ENCODE measurements at places on chromosomes 5 and 9.

- no peak for DNase-seq
Observed at GRCh38 chr5:168469816-168470215, 16.5 kb upstream of the RARS1 start.

GRCh38 chr5:110165366-110165765, 475.6 kb downstream of the MAN2A1 start:
- no peak for DNase-seq

GRCh38 chr9:89567649-89568048, 37.2 kb upstream of the GADD45G start:
- no peak for DNase-seq

DNA sequence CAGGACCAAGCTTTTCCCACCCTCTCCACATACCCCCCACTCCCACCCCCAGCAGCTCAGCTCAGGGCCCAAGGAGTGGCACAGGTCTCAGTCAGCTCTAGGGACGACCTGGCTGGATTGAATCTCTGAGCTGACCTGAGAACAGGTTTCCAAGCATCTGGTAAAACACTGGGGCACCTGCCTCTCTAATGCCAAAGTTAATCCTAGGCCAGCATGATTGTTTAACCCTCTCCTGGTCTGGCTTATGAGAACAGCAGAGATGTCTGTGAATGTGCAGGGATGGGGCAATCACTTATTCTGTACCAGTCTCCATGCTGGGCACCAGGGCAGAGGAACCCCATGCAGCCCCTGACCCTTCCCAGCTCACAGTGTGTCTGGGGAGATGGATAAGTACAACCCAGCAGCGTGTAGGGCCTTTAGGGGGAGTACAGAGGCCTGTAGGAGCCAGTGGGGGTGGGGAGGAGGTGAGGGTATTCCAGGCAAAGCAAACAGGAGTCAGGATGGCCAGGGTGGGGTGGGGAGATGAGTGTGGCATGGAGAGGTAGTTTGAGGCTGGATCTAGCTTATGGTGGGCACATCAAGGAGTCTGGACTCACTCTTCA, 678 bp upstream of the KIF12 start:
- no peak for DNase-seq

GRCh38 chr9:69633716-69634115, 38.5 kb downstream of the APBA1 start:
- no peak for DNase-seq

GRCh38 chr5:130425424-130425823, 521.2 kb downstream of the CHSY3 start:
- no peak for DNase-seq

GRCh38 chr5:86864051-86864450, 246.3 kb downstream of the COX7C start:
- no peak for DNase-seq

- peak; percentile 74 for DNase-seq
Observed at GRCh38 chr5:143061161-143061945, 291.2 kb downstream of the ARHGAP26 start.

- DNase-seq: no peak
Observed at GRCh38 chr5:141597814-141598213, 21.0 kb downstream of the DIAPH1 start.

DNA sequence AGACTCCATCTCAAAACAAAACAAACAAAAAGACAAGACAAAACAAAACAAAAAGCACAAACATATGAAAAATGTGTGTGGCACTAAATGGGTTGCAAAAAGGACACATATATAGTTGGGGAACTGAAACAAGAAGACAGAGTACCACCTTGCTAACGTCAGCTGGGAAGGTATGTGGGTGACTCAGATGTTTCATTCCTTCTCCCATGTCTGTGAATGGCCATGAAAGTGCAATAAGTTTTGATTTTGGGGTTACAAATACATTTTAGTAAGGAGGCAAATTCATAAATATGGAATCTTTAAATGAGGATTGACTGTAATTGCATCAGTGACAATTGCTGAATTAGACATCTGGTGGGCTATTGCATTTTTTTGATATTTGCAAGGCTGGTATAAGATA, 81.6 kb upstream of the KLF4 start:
- DNase-seq: no peak

GRCh38 chr5:58451732-58452565, 7.9 kb downstream of the PLK2 start:
- DNase-seq: no peak

GRCh38 chr9:77946969-77947620, 84.5 kb downstream of the GNAQ start:
- DNase-seq: no peak

- DNase-seq: no peak
Observed at GRCh38 chr9:113532809-113533190, 69.3 kb downstream of the RGS3 start.

GRCh38 chr9:107246259-107247254, 36.5 kb upstream of the RAD23B start:
- no peak for DNase-seq

DNA sequence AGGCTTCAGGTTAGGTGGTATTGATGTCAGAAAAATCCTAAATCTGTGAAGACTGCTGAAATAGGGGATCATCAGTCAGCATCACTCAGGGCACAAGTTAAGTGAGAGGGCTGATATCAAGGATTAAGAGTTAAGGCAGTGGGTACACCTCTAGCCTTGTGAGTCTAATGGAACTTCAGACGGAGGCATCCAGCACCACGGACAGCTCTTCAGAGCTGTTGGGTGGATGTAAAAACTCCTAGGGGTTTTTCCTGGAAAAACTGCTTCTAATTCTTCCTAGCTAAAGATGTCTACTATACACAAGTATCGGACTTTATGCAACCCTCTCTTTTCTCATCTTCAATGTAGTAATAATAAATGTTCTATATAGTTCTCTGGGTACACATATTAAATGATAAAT, 165.9 kb downstream of the SH3GL2 start:
- no peak for DNase-seq

DNA sequence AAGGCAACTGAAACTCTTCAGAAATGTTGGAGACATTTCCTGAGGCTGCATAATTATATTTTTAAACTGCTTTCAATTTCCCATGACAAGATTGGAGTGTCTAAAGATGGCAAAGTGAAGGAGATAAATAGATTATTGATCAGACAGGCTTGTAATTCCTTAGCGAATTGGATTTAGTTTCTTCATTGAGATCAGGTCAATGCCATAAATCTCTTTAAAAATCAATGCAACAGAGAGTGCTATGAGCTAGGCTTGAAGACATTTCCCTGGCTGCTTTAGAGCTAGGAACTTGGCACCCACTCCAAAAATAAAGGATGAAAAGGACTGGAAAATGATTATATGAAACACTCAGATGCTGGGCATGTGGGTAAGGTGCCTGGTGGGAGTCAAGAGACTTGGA, 828.4 kb downstream of the TLR4 start:
- no peak for DNase-seq

DNA sequence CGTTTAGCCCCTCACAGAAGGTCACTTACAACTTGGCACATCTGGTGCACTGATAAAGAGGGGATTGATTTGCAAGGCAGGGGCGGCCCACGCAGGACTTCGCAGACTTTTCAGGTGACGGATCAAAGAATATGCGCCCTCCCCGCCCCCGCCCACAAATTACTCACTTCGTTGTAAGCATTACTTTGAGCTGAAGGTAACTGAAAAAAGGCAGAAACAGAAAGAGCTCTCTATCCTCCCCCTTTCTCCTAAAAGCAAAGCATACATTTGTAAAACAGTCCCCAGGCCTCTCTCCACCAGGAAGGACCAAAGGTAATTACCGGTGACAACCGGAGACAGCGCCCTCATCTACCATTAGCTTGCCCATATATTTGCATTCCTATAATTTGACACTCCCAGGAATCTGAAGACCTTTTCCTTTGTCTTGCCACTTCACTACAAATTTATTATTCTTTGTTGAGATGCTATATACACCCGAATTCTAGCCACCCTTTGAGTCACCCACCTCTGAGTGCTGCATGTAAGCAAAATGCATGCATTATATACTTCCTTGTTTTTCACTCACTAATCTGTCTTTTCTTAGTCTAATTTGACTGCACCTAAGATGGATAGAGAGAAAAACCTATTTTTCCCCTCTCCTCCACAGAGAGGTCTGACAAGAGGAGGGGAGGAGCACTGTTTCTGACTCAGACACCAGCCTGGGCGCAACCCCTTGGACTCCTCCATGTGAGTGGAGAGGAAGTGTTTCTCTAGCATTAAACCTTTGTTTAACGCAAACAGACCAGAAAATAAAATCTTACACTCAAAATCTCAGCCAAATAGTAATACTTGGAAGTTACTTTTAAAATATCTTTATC, 74.7 kb upstream of the SPIN1 start:
- no peak for DNase-seq

- no peak for DNase-seq
Observed at GRCh38 chr5:175382171-175382570, 61.8 kb downstream of the DRD1 start.

- peak; percentile 31 for DNase-seq
Observed at GRCh38 chr9:117718085-117718484, 13.9 kb downstream of the TLR4 start.

- DNase-seq: no peak
Observed at GRCh38 chr9:116809656-116810055, 122.6 kb downstream of the TRIM32 start.

DNA sequence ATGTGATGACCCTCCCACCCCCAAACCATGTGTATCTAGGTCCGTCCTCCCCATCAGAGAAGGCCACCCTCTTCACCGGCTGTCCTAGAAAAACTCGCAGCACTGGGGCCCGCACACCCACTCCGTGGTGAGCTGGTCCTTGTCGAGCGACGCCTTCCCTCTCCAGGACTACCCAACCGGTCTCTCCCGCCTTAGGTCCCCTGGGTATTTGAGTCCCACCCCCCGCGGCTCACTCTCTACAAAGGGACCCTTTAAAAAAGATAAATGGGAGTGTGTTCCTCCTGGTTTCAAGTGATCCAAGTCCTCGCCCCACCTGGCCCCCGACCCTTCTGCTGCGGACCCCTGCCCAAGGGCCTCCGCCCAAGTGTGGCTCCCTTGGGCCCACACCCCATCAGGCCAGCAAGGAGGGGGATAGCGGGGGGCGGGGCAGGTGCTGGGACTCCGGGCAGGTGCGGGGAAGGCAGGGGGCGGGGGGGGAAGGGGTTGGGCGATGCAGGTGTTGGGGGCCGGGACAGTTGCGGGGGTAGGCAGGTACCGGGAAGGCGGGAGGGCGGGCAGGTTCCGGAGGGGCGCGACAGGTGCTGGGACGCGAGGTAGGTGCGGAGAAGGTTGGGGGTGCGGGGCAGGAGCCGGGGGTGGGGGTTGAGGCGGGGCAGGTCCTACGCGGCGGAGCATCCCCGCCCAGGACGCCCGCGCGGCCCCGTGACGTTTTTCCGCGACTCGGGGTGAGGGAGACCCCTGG, 970 bp upstream of the ARRDC1 start:
- no peak for DNase-seq

- DNase-seq: peak; percentile 55
Observed at GRCh38 chr9:134536101-134536900, 105.3 kb upstream of the COL5A1 start.

GRCh38 chr9:130447193-130447816, 2.5 kb downstream of the ASS1 start:
- no peak for DNase-seq

- peak; percentile 42 for DNase-seq
Observed at GRCh38 chr9:95092262-95093072, 225.0 kb downstream of the FANCC start.

- DNase-seq: no peak
Observed at GRCh38 chr5:132540764-132541163, 2.6 kb downstream of the IL5 start.

DNA sequence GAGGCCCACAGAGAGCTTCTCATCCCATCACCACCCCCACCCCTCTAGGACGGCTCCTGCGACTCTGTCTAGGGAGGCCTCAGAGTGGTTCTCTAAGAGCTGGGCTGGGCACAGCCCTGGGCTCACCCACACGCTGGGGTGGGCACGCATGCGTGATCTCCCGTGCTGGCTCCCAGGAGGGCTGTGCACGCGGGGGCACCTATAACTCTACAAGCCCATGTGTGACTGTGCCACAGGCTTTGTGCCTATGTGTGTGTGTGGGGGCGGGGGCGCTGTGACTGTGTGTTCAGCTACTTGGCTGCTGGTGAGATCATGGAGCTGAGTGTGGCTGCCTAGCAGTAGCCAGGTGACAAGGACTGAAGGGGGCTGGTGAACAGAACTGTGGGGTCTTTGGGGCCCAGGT, 32.2 kb downstream of the NDUFA8 start:
- DNase-seq: no peak

DNA sequence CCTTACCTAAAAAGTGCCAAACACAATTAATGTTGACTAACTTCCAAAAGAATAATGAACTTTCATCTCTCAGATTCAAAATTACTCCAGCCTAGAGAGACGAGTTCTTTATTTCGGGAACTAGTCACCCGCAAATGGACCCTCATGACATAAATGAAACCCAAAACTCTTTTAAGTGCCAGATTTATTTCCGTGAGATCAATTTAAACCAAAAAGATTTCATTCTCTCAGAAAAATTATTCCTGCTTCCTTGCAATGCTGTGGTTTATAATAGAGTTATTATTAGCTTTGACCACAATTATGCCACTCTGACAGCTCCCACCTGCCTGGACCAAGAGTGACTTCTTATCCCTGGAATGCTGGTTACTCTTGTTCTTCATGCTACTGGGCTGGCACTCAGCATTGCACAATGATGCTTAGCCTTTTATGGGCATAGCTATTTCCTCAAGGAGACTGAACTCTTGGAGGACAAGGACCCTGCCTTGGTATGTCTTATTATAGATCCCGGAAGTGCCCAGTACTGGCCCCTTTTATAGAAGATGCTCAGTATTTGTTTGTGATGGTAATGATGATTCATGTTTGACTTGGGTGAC, 183.5 kb downstream of the SNX18 start:
- DNase-seq: peak; percentile 97

DNA sequence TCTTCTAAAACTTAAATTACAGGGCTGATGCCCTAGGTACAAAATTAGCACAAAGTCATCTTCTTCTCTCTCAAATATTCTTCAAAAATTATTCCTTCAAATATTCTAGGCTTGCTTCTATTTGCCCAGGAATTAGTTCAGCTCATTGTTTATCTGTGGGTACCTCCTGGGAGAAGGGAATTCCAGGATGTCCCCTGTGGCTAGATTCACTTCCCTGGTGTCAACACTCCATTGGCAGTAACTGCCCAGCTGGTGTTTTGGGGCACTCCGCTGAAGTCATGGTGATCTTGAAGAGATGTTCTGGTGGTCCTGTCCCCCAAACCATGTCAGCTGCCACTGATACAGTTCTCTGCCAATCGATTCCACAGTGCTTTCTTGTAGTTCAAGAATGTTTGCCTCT, 26.2 kb upstream of the TGFBR1 start:
- no peak for DNase-seq

DNA sequence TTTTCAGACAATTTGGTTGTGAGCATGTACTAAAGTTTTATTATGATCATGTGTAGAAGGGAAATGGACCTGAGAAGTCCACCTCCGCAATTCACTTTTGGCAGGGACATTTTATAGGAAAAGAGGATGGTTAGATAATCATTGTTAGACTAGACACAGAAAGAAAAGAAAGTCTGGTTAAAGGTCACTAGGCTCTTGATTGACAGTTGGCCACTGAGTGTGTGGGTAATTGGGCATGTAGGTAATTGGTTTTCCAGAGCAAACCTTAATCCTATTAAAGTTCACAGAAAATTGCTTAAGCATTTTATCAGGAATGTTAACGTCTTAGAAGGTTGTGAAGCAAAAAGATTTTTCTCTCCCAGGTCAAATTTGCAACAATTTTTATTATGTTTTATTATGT, 158.5 kb upstream of the CLINT1 start:
- no peak for DNase-seq

GRCh38 chr9:137294091-137294680, 7.9 kb downstream of the NRARP start:
- DNase-seq: peak; percentile 28
